ENCODE measurements at places on chromosomes 1 and 21.

DNA sequence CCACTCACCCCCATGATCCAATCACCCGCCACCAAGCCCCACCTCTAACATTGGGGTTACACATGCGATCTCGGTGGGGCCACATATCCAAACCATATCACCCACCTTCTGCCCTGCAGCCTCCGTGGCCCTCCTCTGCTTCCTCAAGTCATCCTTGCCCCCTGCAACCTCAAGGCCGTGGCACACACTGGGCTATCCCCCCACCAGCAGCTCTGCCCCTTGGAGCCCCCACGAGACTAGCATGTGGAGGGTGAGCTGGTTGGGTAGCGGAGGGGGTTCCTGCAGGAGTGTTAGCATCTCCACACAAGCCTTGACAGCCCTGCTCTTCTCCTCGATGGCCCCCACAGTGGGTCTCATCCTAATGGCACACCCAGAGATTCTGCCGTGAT lies 100.8 kb downstream of the TOMM20 start:
- DNase-seq, result no peak

- DNase-seq, result no peak
Observed at GRCh38 chr21:36803051-36803645, 104.2 kb downstream of the SIM2 start.

DNA sequence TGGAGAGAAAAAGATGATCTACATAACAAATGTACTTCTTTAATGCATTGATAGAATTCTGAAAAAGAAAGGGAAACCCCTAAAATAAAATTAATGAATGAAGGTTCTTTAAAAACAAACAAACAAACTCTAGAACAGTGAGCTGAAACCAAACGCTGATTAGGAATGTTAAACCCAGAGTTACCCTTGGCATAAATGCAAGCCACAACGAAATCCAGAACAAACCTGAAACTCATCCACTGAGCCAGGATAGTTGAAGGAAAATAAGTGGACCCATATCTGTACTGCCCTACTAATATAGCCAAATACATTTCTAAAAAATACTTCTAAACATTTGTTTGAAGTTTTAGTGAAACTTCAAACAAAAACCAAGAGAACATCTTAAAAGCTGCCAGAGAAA lies 505.3 kb downstream of the TTLL7 start:
- DNase-seq, result no peak

DNA sequence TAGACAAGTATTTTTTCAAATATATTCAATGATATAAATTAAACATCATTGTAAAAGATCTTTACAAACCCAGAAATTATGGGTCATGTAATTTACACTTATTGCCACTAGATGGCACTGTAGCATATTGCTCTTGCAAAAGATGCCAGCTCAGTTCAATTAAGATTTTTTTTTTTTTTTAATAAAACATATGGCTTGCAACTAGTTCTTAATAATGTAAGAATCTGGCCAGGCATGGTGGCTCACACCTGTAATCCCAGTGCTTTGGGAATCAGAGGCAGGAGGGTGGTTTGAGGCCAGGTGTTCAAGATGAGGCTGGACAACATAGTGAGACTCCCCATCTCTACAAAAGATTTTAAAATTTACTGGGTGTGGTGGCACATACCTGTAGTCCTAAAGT lies 49.4 kb upstream of the DESI2 start:
- peak; percentile 36 for DNase-seq

DNA sequence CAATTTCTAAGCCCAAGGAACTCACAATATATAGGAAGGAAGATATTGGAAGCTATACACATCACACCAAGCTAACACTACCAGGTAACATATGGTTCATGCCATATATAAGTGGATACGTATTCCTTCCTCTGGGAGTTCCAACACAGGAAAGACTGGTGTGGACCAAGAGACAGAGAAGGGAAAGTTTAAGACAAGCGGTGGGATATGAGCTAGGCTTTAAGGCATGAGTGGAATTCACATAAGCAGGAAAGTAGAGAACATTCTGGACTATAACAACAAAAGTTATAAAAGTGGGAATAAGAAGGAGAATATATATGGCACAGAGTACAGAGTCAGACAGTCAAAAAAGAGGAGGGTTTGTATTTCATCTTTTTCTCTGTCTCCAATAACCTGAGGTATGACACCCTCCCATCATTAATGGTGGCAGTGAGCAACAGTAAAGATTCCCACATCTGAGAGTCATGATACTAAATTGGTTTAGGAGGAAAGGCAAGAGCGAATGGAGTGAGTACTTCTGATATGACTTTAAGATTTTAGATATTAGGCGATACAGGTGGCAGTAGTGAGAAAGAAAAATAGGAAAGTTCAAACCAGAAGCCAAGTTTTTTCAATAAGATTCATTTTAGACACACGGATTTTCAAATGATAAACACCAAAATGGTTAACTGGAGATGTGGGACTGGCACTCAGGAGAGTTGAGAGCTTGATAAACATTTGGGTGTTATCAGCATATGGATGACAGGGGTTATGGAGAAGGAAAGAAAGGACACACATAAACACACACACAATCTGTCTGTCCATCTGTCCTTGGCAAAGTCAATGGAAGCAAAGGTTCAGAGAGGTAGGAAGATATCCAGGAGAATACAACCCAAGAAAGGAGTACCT lies 87.4 kb upstream of the TTC39A start:
- no peak for DNase-seq

GRCh38 chr1:217527151-217527550 lies 103.7 kb downstream of the GPATCH2 start:
- DNase-seq, result no peak

GRCh38 chr1:242718967-242719366 lies 194.5 kb upstream of the PLD5 start:
- DNase-seq, result no peak

DNA sequence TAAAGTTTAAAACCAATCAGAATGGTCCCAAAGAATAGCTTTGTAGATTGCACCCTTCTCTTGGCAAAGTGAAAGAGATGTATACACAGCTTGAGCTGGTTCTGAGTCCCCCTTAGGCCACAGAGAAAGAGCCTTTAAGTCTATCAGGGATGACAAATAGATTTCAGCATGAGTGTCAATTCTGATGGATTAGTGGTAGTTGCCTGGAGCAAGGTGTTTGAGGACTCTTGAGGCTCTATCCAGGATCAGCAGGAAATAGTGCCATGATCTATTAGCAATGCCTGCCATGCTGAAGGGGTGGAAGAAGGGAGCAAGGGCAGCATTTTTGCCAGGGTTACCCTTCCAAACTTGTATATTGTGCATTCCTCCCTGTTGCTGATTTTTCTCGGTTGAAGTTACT lies 116.6 kb downstream of the ATG4C start:
- DNase-seq, result no peak

DNA sequence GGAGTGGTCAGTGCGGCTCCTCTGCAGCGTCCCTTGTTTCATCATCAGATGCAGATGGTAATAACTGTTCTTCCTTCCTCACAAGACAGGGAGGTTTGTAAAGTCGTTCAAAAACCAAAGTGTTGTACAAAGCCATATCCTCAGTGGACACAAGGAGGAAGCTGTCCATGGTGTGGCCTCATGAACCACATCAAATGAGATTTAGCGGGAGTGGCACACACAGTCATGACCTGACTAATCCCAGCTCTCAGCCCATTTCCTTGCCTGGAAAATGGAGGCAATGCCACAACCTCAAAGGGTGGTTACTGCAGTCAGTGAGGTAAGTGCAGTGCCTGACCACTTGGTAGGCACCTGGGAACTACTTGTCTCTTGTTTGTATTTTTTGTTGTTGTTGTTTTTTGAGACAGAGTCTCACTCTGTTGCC lies 13.4 kb downstream of the ENTREP3 start:
- DNase-seq, result no peak

Data from NCI-H2081 (cell line).